ENCODE measurements at places on chromosomes 12 and 14. TPM values are rescaled to one million over a fixed set of nuclear protein-coding genes. Genes with fewer than 3 reads are reported as not detected.

DNA sequence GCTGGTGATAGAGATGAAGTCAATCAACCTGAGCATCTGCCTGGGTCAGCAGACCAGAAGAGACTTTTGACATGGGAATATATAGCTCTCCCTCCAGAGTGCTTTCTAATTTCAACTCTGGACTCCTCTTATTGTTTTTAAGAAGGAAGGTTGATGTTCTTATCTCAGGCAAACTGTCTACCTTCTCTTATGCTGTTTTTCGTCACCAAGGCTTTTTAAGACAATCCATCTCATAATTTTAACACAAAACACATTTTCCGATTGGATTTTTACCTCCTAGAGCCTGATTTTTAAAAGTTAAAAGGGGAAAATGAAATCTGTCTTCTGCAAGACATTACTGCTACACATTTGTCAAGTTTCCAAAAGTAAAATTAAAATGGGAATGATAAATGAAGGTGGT, 368.7 kb upstream of the MIS18BP1 start:
- no peaks in the 10 kb centered on the region for H3K36me3 ChIP-seq
- H3K27me3 ChIP-seq: no peaks in the 10 kb centered on the region
- no peak overlapping the region for H3K4me3 ChIP-seq
- no peaks in the 10 kb centered on the region for H3K4me1 ChIP-seq
- DNase-seq: no peak

The KLRB1 gene
- 1.6 TPM for total RNA-seq

DNA sequence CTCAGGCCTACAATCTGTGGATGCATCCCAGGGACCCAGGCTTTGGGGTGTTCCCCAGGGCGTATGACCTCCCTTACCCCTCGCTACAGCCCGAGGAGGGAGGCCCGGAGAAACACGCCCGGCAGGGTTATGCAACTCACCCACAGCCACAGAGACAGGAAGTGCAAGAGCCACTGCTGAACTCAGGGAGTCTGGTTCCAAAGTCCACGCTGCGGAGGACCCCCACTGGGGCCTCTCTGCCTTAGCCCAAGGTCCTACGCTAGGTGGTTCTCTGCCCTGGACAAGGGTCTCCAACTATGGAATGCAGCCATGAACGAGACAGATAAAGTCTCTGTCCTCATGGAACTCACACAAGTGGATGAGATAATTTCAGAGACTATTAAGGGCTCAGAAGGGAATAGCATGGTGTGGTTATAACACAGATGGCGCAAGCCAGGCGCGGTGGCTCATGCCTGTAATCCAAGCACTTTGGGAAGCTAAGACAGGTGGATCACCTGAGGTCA, 11.3 kb downstream of the SCARB1 start:
- peak overlapping the region; percentile 81 for H3K27ac ChIP-seq
- H3K36me3 ChIP-seq: peaks cover 4% of the 10 kb centered on the region
- no peak overlapping the region for H3K4me3 ChIP-seq
- H3K4me1 ChIP-seq: peaks cover 66% of the 10 kb centered on the region

GRCh38 chr14:41749429-41749828, 142.8 kb downstream of the LRFN5 start:
- H3K4me1 ChIP-seq: no peaks in the 10 kb centered on the region
- no peak for DNase-seq
- peak overlapping the region; percentile 3 for H3K4me3 ChIP-seq

- DNase-seq: no peak
- H3K27me3 ChIP-seq: no peaks in the 10 kb centered on the region
- H3K27ac ChIP-seq: no peak overlapping the region
- H3K4me1 ChIP-seq: peaks cover 14% of the 10 kb centered on the region
- no peaks in the 10 kb centered on the region for H3K36me3 ChIP-seq
These were observed 3.5 kb downstream of the CISTR start for GRCh38 chr12:53748072-53748840.

DNA sequence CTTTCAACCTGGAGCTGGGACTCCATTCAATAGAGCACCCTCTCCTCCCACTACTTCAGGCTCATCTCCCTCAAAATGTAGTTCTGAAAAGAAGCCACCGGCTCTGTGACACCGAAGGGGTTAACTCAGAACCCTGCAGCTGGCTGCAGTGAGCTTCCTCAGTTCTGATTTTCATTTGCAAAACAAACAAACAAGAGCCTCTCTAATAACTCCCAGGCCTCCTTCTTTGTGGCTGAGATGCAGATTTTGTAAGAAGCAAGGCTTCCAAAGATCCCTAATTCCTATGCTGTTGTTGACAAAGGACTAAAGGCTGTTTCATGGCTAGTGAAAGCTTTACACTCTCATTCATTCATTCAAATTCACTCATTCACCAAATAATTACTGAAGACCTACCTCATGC, 333.4 kb upstream of the TBX3 start:
- H3K4me3 ChIP-seq: no peak overlapping the region
- H3K27ac ChIP-seq: no peak overlapping the region
- DNase-seq: no peak
- H3K27me3 ChIP-seq: no peaks in the 10 kb centered on the region
- no peaks in the 10 kb centered on the region for H3K4me1 ChIP-seq

The NPAS3 gene
- not detected for total RNA-seq

DNA sequence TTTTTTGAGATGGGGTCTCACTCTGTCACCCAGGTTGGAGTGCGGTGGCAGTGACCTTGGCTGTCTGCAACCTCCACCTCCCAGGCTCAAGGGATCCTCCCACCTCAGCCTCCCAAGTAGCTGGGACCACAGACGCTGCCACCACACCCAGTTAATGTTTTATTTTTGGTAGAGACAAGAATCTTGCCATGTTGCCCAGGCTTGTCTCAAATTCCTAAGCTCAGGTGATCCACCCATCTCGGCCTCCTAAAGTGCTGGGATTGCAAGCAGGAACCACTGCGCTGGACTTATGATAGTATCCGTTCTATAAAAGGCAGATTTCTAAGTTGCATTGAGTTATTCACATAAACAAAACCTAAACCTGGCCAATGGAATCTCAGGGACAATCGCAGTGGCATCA, 321.1 kb upstream of the PRICKLE1 start:
- no peaks in the 10 kb centered on the region for H3K4me1 ChIP-seq
- DNase-seq: no peak
- no peak overlapping the region for H3K27ac ChIP-seq
- H3K27me3 ChIP-seq: no peaks in the 10 kb centered on the region
- no peaks in the 10 kb centered on the region for H3K36me3 ChIP-seq

The SNW1 gene
- total RNA-seq: 16.2 TPM

The RHOJ gene
- 1.7 TPM for total RNA-seq

DNA sequence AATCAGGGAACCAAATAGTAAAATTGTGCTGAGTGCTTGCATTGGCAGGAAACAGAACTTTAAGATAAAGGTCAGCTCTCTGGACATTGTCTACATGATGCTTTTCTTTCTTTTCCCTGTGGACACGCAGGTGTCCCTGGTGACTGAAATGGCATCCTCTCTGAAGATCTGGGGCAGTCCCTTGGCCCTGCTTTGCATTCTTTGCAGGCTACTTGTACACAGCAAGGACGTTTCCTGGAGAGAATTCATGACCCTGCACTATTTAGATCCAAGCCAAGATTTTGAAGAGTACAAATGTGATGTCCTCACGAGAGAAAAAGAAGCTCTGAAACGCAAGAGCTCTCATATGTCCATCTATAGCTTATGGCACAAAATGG, 11.3 kb upstream of the EDDM3A start:
- H3K4me3 ChIP-seq: no peak overlapping the region
- H3K36me3 ChIP-seq: no peaks in the 10 kb centered on the region
- H3K4me1 ChIP-seq: no peaks in the 10 kb centered on the region
- no peak overlapping the region for H3K27ac ChIP-seq
- DNase-seq: no peak
- no peaks in the 10 kb centered on the region for H3K27me3 ChIP-seq

GRCh38 chr12:59196989-59197388, 276.7 kb upstream of the LRIG3 start:
- no peaks in the 10 kb centered on the region for H3K4me1 ChIP-seq

The BMAL2 gene
- 22.5 TPM for total RNA-seq

- no peaks in the 10 kb centered on the region for H3K27me3 ChIP-seq
- DNase-seq: no peak
- H3K4me3 ChIP-seq: no peak overlapping the region
- H3K27ac ChIP-seq: no peak overlapping the region
- H3K4me1 ChIP-seq: no peaks in the 10 kb centered on the region
- no peaks in the 10 kb centered on the region for H3K36me3 ChIP-seq
These were observed 4.3 kb downstream of the RTL1 start for GRCh38 chr14:100898935-100899883.

The HOXC10 gene
- total RNA-seq: not detected

GRCh38 chr14:70934084-70934483, 26.8 kb downstream of the PCNX1 start:
- DNase-seq: no peak
- no peaks in the 10 kb centered on the region for H3K4me1 ChIP-seq
- H3K4me3 ChIP-seq: no peak overlapping the region
- no peaks in the 10 kb centered on the region for H3K36me3 ChIP-seq
- peak overlapping the region; percentile 14 for H3K27ac ChIP-seq

DNA sequence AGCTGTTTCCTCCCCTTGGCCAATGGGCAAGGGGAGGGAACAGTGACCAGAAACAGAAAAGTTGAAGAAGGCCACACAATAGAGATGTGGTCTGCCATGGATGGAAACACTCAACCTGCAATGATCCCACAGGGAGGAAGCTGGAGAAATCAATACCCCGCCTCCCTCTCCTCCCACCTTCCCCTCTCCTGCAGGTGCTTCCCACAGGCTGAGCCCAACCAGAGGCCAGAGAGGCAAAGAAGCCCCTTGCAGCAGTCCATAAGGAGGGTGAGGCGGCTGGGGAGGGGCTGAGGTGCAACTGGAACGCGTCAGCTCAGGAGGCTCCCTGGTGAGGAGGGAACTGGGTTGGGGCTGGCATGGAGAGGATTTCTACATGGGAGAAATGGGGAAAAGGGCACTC, 84.0 kb downstream of the RNF34 start:
- no peak overlapping the region for H3K4me3 ChIP-seq
- H3K4me1 ChIP-seq: no peaks in the 10 kb centered on the region
- no peak overlapping the region for H3K27ac ChIP-seq
- H3K27me3 ChIP-seq: no peaks in the 10 kb centered on the region
- H3K36me3 ChIP-seq: no peaks in the 10 kb centered on the region

- no peaks in the 10 kb centered on the region for H3K4me1 ChIP-seq
- H3K4me3 ChIP-seq: no peak overlapping the region
- peak overlapping the region; percentile 77 for H3K27ac ChIP-seq
- peaks cover 27% of the 10 kb centered on the region for H3K36me3 ChIP-seq
- DNase-seq: peak; percentile 89
- H3K27me3 ChIP-seq: no peaks in the 10 kb centered on the region
These were observed 5.7 kb downstream of the SHMT2 start for GRCh38 chr12:57235017-57235727.

DNA sequence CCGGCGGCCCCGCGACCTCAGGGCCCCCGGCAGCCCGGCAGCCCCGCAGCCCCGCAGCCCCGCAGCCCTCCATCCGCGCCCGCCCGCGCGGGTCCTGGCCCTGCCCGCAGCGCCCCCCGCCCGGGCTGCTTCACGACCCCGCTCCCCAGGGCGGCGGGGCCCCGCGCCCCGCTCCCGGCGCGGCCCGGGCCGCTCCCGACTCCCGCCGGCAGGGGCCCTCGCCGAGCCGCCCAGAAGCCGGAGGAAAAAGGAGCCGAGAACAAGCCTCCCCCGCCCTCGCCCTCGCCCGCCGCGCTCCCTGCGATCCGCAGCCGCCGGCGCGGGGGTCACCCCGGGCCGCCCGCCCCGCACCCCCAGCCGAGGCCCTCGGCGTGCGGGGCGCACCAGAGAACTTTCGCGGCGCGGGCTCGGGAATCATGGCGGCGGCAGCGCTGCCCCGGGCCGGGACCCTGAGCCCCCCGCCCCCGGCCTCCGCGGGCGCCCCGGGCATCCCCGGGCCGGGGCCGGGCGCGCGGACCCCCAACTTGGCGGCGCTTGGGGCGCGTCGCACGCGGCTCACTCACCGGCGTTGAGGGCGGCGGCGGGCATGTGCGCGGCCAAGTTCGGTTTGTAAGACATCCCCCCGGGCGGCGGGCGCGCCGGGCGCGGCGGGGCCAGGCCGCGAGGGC, 521 bp downstream of the CDK2AP1 start:
- peak overlapping the region; percentile 71 for H3K4me3 ChIP-seq
- peak overlapping the region; percentile 63 for H3K27ac ChIP-seq
- peak; percentile 84 for DNase-seq
- peaks cover under 1% of the 10 kb centered on the region for H3K36me3 ChIP-seq
- no peaks in the 10 kb centered on the region for H3K27me3 ChIP-seq

DNA sequence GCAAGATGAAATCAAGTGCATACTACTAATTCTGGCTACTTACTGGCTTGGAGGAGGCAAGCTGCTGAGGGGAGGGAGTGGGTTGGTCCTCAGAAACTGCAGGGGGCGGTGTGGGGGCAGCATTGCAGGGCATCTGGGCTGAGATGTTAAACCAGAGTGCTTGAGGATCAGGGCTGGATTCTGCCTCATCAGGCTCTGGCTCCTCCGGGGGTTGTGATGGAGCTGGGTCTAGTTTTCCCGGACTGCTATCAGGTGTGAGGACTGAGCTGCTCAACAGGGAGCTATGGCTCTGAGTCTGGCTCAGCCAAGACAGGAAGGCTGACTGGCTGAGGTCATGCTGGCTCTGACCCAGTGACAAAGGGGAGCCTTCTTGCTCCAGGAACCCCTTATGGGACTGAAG, 28.6 kb downstream of the BAZ2A start:
- H3K27ac ChIP-seq: no peak overlapping the region
- DNase-seq: no peak
- H3K4me3 ChIP-seq: no peak overlapping the region
- H3K36me3 ChIP-seq: peaks cover 90% of the 10 kb centered on the region
- H3K4me1 ChIP-seq: no peaks in the 10 kb centered on the region

The CLEC2D gene
- 1.4 TPM for total RNA-seq

DNA sequence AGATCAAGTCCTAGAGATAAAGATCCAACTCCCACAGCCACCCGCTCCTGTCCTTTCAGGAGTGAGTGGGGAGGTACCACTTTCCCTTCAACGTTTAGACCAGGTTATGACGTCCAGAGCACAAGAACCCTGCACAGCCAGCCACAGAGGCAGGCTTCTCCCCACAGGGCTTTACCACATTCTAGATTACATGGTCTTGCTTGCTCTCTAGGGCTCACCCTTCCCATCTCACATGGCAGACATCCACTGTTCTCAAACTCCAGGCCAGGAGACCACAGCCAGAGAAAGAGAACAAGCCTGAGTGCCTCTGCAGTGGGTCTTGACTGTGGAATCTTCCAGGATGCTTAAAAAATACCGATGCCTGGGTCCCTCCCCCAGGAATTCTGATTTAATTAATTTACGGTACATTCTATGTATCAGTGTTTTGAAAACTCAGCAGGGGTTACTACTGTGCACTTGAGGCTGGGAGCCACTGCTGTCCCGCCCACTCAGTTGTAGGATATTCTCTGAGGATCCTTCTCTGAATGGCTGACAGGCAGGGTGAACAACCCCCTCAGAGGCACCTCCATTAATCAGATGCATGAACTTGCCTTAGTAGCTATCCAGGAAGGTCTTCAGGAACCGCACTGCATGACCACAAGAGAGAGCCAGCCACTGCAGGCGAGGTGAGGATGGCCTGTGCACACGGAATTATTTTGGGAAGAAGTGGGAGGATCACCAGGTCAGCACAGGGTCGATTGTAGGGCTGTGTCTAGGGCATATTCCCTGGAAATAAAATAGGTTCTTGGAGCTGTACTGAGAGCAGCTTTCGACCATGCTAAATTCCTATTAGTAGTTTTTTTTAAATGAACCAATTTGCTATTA, 21.5 kb upstream of the SOCS2 start:
- H3K27me3 ChIP-seq: no peaks in the 10 kb centered on the region
- H3K27ac ChIP-seq: no peak overlapping the region
- H3K36me3 ChIP-seq: no peaks in the 10 kb centered on the region
- no peaks in the 10 kb centered on the region for H3K4me1 ChIP-seq

- H3K27me3 ChIP-seq: no peaks in the 10 kb centered on the region
- no peak overlapping the region for H3K27ac ChIP-seq
- H3K36me3 ChIP-seq: no peaks in the 10 kb centered on the region
- no peaks in the 10 kb centered on the region for H3K4me1 ChIP-seq
- H3K4me3 ChIP-seq: no peak overlapping the region
- no peak for DNase-seq
These were observed 212.1 kb upstream of the CAND1 start for GRCh38 chr12:67057072-67057471.
